KG1 (cell line): ENCODE measurements at places on chromosomes 16 and 17.

DNA sequence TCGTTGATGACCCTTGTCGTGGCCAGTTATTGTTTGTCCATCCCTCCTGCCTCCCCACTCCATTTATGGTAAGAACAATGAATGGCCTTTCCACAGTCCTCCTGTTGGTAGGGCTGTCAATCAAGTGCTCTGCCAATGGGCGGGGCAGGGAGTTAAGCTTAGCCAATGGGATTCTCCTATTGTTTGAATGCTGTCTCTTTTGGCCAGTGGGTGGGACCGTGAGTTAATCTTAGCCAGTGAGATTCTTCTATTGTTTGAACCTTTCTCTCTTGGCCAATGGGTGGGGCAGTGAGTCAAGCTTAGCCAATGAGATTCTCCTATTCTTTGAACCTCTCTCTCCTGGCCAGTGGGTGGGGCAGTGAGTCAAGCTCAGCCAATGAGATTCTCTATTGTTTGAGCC is 85.4 kb downstream of the IRX3 start:
- DNase-seq = no peak

GRCh38 chr16:90020838-90021382 is 1.7 kb upstream of the DBNDD1 start:
- no peak for DNase-seq

DNA sequence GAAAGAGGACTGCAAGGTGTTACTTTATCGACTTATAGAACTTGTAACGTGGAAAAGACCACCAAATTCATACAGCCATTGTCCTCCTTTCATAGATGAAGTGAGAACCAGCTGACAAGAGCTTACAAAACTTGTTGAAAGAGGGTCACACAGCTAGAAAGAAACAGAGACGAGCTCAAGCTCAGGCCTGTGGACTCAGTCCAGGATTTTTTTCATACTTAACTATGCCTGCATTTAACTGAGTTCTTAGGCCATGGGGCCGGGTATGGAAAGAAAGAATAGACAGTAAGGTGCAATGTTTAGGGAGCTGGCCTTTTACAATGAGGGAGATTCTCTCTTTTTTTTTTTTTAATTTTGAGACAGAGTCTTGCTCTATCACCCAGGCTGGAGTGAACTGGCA is 106.1 kb downstream of the ADAMTS18 start:
- DNase-seq = no peak

DNA sequence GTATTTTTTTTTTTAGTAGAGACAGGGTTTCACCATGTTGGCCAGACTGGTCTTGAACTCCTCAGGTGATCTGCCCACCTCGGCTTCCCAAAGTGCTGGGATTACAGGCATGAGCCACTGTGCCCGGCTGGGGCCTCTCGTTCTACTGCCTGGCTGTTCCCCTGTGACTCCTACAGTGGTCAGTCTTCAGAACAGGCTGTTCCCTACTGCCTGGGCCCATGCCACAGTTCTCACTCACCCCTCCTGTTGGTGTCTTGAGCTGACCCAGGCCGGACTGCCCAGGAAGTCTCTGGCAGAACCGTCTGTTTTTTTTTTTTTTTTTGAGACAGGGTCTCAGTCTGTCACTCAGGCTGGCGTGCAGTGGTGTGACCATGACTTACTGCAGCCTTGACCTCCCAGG is 3.3 kb downstream of the CDK3 start:
- no peak for DNase-seq

DNA sequence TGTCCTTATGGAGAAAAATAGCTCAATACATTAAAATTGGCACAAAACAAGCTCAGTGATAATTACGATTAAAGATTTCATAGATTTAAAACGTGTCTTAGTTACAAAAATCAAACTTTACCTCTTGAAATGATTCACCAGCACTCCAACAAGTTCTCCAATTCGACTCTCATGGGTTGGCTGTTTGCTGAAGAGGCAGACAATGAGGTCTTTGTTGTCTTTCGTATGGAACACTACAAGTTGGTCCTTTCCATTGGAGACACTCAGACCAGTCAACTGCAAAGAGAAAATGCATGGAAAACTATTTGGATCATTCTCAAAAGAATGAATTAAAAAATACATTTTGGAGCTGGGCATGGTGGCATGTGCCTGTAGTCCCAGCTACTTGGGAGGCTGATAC is 118.2 kb downstream of the CDK5R1 start:
- DNase-seq = no peak

DNA sequence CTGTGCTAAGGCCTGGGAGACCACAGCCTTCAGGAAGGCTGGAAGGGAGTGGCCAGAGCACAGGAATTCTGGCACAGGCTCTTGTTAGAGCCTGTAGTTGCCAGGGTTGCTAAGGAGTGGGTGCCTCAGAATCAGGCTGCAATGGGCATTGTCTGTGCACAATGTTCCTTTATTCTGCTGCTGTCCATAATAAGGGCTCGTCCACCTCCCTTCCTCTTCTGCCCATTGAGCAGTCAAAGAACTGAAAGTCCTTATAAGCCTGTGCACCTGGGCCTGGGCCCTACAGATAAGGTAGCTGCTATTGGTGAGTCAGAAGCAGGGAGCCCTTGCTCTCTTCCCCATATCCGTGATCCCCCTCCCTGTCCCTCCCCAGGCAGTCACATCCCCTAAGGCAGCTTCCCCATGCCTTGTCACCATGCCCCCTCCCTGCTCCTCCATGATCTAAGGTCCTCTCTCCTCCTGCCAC is 5.4 kb upstream of the CNGB1 start:
- no peak for DNase-seq

DNA sequence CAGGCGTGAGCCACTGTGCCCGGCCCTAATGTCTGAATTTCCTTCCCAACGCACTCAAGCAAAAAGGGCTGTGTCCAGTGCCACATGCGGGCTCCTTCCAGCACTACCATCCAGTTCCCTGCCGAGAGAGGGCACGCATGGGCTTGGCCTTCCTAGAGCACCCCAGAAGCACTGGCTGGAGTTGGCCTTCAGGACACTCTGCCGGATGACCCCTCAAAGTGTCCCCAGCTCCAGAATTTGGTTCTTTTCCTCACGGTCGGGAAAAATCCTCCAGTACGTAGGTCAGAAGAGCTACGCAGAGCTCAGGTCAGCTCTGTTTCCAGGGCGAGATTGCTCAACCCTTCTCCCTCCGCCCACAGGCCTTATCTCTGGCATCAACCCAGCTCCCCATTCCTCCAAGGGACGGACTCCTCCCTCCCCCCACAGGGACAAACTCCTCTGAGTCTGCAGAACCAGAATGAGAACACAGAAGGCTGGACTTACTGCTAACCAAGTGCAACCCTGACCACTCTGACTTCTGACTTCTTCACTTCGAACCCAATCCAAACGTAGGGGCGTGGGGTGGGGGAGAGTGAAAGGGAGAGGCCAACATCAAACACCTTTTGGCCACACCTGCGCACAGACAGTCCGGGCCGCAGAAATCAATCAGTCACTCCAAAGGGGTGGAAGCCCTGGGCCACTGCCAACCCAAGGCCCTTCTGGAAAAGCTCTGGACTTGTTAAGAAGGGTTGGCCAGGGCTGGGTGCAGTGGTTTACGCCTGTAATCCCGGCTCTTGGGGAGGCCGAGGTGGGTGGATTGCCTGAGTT is 3.6 kb downstream of the CDC42EP4 start:
- no peak for DNase-seq

DNA sequence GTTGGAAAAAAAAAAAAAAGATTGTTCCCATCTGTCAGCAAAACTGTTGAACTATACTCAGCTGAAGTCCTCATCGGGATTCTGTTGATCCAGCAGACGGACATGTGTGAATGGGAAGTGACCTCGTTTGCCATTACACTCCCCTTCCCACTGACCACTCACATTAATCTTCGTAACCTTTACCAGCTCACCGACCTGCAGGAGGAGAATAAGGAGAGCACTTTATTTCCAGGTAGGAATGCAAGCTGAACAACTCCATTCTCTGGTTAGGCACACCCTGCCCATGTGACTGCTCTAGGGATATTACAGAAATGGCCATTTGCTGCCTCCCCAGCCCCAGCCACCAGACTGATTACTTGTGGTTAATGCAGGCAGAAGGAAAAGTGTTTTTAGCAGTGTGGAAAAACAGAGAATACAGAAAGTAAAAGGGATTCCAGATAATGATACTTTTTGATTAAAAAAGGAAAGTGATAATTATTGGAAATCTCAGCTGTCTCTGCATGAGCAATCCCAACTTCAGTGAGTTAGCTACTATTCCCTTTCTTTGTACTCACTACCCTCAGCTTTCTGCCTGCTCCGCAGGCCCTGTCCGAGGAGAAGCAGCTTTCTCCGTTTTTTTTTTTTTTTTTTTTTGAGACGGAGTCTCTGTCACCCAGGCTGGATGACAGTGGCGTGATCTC is 23.6 kb upstream of the YWHAE start:
- DNase-seq = no peak

DNA sequence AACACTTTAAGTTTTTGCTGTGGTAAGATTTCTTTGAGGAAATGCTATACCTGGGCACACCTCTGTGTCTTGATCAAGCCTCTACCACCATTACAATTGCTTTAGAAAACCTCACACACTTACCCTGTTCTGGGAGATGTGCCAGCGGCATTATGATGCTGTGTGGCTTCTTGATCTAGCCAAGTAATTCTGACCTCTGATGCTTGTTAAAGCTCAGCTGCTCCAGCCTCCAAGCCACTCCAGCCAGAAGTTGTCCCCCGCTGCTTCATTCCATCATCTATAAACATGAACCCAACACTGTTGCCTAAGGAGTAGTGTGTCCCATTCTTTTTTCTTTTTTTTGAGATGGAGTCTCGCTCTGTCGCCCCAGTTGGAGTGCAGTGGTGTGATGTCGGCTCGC is 60.1 kb downstream of the CYLD start:
- DNase-seq = no peak

GRCh38 chr16:69448470-69449193 is 24.2 kb downstream of the CYB5B start:
- no peak for DNase-seq

DNA sequence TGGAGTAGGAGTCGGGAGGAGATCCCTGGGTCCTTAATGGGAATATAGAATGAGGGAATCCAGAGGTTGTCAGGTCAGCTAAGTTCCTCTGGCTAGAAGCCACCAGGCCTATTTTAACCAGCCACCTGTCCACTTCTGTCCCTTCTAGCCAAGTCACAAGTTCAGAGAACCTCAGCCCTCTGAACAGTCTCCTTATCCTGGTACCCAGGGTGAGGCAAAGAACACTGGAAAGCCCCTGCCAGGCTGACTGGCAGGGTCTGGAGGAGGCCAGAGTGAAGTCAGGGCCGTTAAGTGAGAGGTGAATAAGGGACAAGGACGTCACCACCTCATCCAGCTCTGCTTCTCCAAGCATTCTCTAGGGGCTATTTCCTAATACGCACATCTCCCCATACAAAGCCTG is 2.7 kb downstream of the CTDNEP1 start:
- DNase-seq = no peak

DNA sequence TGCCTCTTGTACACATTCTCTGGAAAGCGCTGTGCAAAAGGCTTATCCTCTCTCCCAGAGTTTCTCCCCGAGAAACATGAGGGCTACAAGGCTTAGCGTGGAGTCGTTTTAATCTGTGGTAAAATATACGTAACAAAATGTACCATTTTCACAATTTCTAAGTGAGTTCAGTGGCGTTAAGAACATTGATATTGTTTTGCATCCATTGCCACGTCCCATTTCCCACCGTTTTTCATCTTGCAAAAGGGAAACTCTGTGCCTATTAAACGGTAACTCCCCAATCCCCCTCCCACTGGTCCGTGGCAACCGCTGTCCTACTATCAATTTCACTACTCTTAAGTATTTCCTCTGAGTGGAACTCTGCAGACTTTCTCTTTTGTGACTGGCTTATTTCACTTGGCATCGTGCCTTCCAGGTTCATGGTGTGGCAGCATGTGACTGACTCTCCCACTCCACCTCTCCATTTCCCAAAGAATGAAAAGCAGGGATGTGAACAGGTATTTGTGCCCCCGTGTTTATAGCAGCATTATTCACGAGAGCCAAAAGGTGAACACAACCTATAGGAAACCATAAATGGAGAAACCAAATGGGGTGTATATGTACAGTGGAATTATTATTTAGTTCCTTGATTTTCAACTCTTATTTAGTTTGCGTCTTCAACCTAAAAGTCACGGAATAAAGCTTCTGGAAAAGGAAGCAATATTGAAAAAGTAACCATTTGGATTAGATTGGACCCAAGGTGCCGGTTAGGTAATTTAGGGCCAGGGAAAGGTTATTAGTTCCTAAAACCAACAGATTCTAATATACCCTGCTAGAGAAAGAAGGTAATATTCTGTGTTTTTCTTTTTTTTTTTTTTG is 1.1 kb upstream of the USP32 start:
- no peak for DNase-seq

GRCh38 chr17:67054011-67054591 is 9.7 kb downstream of the CACNG1 start:
- no peak for DNase-seq

DNA sequence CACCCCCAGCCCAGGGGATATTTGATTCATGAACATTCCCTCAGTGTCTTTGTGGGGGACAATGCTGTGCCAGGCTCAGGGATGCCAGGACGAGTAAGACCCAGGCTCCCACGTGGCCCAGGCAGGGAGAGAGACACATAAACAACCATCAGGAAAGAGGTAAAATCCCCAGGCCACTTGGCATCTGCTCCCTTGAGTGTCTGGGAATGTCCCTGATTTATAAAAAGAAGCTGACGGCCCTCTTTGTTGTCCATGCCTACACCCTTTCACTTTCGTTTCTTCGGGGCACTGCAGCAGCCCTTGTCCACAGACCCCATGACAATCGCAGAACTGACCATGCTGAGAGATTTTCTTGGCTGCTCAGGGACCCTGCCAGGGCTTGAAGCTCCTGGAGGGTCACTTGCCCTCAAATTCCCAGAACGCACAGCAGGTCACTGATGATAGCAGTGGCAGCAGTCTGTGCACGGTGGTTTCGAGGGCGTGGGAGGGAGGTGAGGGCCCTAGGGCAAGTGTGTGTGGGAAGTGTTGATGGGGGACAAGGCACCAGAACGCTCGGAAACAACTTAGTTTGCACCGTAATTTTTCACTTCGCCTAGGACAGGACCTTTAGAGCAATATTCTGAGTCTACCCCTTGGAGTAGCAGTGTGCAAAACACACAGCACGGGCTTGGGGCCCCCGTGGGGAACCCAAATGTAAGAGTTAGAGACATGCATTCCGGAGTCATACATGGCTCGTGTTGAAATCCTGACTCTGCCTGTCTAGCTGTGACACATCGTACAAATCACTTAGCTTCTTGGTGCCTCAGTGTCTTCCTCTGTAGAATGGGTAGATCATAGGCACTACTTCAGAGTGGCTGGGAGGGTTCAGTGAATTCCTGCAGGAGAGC is 4.7 kb downstream of the NOD2 start:
- DNase-seq = no peak
